ENCODE measurements at places on chromosomes 3 and 15.

DNA sequence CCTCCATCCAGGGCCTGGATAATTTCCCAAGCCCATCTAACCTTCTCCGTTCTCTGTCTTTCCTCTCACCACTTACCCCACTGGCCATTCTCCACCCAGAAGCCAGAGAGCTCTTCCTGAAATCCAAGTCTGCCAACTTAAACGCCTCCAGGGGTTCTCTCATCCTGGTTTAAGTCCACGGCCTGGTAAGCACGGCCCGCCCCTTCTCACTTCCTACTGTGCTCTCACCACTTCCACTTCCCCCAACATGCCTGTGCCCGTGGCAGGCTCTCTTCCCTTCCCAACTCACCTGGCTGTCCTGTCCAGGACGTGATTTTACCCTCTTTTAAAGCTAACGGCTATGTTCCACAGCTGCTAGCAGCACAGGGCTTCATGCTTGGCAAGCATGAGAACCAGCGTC lies 1.7 kb upstream of the CX3CR1 start:
- DNase-seq: no peak

DNA sequence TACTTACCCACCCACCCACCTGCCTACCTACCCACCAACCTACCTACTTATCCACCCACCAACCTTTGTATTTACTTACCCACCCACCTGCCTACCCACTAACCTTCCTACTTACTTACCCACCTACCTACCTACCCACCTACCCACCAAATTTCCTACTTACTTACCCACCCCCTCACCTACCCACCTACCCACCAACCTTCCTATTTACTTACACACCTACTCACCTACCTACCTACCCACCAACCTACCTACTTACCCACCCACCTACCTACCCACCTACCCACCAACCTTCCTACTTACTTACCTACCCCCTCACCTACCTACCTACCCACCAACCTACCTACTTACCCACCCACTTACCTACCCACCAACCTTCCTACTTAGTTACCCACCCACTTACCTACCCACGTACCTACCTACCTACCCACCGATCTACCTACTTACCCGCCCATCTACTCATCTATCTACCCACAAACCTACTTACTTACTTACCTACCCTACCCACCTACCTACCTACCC lies 179.6 kb downstream of the USP13 start:
- no peak for DNase-seq

- peak; percentile 79 for DNase-seq
These were observed 28.4 kb downstream of the P3H2 start for GRCh38 chr3:190092250-190092649.

- no peak for DNase-seq
These were observed 462.8 kb upstream of the MDFIC2 start for GRCh38 chr3:70775257-70775656.

GRCh38 chr15:37100109-37100965 lies at the start of gene MEIS2:
Gene MEIS2, minus strand, starts transcription at chr15:37100549. Its CDS starts 1,083 bp downstream, at chr15:37099466.
- DNase-seq: peak; percentile 94

DNA sequence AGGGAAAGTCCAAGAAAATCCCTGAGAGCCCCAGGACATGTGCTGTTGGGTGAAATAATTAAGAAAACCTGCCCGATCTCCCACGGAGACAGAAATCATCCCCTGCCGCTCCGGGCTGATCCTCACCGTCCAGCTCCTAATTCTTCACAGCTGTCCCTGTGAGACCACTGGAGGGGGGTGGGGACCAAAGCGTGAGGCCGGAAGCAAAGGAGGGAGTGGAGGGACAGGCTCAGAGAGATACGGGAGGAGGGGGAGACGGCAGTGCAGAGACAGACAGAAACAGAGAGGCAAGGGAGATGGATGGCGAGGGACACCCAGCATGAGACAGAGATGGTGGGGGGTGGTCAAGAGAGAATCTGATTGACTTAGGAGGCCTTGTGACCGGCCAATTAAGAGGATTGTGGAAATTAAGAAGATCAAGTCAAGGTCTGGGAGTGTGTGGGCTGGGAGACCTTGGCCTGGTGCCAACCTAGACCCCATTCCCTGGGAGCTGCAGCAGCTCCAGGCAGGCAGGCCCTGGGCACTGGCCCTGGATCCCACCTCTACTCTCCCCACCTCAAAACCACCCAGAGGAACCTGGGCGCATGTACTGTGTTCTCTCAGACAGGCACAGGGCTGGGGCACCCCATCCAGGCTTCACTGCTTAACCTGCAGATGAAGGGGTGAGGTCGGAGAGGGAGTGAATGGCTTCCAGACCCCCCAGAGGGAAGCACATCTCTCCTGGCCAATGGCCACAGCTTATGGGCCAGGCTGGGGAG lies 113.2 kb upstream of the ALDH1A3 start:
- no peak for DNase-seq

GRCh38 chr15:60554494-60554893 lies 75.6 kb upstream of the ICE2 start:
- no peak for DNase-seq

GRCh38 chr3:53884623-53885022 lies 2.7 kb upstream of the ACTR8 start:
- no peak for DNase-seq

- DNase-seq: peak; percentile 23
These were observed 115.8 kb downstream of the GHSR start for GRCh38 chr3:172332256-172333041.

DNA sequence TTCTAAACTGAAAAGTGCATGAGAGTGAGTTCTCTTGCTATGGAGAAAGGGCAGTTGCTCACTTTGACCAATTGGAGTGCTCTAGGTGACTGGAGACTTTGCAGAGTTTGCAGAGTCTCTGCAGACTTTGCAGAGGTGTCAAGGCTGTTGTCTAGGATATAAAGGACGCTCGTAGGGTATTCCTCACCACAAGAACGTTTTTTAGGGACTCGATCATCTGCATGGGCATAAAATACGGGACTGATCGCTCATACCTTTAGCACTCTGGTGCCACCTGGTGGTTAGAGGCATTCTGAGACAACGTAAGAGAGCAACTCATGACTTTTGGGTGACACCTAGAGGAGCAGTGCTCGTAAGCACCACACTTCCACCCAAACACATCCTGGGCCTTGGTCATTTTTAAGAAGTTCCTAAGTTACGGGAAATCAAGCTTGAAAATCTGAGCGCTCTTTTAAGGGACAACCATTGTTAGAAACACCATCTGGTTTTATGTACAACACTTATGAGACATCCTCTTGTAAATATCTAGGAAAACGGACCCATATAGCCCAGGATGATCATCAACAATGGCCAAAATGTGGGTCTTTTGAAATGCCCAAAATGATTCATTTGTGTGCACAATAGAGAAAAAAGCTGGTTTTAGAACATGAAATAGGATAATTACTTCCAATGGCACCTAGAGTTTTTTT lies 51.6 kb upstream of the XCR1 start:
- DNase-seq: peak; percentile 66

- no peak for DNase-seq
These were observed 450.0 kb downstream of the ROBO1 start for GRCh38 chr3:79317551-79318518.

GRCh38 chr3:143428294-143428693 lies 308.7 kb downstream of the CHST2 start:
- DNase-seq: peak; percentile 32

- DNase-seq: no peak
These were observed 157.6 kb downstream of the UACA start for GRCh38 chr15:70605606-70606410.

- DNase-seq: no peak
These were observed 27.5 kb upstream of the MAPKBP1 start for GRCh38 chr15:41746802-41747201.

DNA sequence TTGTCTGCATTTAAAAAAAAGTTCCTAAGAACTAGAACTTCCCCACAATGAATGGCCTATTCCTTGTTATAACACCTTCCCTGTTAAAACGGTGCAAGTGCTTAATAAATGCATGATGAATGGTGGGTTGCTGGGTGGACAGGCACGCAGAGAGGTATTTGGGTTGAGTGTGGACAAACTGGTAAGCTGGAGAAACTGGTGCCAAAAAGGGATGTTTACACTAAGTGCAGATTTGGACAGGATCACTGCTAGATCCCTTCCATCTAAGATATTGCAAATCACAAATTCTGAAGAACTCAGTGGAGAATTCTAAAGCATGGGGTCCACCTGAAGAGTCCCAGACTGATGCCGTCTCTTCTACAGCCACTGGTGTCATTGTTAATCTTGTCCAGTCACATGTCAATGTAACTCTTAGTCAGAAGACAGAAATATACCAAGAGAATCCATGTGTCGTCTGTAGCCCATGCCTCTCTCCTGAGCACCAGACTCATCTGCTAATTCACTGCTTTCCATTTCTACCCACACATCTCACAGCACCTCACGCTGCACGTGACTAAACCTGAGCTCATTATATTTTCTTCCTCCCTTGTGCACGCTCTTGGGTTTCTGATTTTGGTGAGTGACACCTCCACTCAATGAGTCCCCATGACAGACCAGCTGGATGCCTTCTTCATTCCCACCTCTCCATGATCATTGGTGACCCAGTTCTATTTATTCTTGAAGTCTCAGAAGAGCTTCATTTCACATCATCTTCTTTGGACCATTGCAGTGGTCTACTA lies 328.9 kb downstream of the THSD4 start:
- DNase-seq: no peak

- peak; percentile 70 for DNase-seq
These were observed 7.8 kb downstream of the XPC start for GRCh38 chr3:14170531-14171159.

DNA sequence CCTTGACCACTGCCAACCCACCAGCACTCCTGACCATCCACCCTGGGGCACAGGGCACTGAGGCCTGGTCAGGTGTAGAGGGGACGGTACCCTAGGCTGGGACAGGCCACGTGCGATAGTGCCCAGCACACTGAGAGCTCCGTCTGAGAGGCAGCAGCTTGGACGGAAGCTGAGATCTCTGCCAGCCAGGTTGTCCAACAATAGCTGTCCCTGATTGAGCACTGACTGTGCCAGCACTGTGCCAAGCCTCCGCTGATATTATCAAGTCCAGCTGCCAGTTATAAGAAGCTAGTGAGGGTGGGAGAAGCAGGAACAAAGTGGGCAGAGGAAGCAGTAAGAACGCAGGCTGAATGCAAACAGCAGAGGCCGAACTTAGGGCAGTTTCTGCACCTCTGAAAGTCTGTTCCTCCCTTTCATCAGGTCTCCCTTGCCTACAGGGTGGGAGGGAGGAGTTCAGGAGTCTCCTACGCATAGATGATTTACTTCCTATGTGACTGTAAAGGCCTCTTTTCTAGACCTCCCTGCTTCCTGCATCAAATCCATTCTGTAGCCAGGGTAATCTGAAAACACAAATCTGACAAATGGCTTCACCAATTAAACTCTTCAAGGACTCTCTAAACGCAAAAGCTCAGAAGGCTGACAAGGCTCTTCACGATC lies 29.7 kb downstream of the MRPS11 start:
- no peak for DNase-seq

DNA sequence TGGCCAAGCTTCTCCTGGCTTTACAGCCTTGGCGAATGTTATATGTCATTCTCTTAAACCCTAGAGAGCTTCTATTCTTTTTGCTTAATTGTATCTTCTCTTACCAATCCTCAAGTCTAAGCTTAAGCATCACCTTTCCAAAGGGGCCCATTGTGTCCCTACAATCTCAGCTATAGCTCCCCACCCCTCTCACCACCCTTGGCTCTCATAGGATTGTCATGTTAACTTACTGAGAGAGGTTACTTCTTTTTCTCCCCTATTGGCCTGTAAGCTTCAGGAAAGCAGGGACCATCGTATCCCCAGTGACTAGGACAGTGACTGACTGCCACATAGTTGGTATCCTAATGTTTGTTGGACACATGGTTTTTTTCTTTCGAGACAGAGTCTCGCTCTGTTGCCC lies 43.3 kb upstream of the LMOD3 start:
- no peak for DNase-seq

DNA sequence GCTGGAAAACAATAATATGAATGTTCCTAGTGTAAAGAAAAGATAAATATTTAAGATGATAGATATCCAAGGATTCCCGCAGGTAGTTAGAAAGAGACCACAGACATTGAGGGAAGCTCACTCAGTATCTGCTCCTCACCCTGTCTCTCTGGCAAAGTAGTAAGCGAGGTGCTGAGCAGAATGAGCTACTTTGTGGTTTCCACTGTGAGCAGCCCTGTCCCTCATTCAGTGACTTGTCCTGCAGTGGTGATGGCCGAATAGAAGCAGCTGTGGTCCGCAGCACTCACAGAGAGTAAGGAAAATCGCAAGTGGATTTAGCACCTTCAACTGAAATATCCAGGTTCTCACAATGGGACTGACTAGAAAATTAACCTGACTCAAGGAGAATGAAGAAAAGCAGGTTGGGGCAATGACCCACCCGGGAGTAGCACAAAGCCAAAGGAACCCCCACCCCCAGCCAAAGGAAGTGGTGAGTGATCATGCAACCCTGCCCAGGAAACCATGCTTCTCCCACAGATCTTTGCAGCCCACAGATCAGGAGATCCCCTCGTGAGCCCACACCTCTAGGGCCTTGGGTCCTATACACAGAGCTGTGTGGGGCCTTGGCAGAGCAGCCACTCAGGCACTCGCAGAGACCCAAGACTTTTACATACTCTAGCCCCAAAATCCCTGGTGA lies 21.8 kb upstream of the SLC25A38 start:
- no peak for DNase-seq

GRCh38 chr3:33636125-33636850 lies 81.8 kb downstream of the CLASP2 start:
- peak; percentile 11 for DNase-seq

DNA sequence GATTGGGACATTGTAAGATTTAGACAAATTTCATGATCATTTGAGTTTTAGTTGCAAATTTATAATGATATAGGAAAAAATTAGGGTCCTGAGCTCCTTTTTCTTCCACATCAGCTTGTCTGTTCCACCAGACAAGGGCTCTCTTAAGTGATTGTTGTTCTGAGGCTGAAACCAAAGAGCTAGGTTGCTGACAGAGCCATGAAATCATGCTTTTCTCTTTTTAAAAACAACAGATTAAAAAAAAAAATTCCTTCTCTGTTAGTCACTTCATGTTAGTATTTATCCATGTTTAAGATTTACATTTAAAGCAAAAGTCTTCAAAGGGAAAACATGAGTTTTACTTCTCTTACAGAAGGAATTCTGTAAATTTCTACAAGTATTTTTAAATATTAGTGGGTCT lies 56.8 kb downstream of the ATP2C1 start:
- DNase-seq: no peak

DNA sequence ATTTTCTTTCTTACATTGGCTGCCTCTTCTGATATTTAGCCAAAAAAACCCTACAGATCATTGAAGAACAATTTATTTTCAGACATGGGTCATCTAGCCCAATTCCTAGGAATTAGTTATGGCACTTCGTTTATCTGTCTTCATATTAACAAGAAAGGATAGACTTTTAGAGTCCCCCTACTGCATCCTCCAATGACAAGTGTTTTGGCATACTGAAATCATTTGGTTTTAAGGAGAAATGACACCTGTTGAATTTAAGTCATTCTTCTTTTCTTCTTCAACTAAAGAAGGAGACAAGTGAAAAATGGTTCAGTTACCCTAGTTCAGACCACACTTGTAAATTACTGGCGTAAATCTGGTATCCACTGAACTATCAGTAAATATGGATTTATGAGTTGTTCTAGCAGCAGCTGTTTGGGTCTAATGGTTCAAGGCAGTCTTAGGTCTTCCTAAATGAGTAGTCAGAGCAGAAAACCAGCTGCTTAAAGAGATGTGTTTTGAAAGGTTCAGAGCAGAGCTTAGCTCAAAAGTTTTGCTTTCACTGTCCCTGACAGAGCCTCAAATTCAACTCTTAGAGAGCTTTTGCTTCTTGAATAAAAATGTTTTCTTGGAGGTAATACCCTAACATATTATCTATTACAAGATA lies 5.6 kb downstream of the VGLL3 start:
- no peak for DNase-seq

- no peak for DNase-seq
These were observed 16.0 kb upstream of the SQOR start for GRCh38 chr15:45618813-45619212.

Data from NCI-H226 (cell line).